ENCODE measurements at places on chromosomes 6 and 20.

DNA sequence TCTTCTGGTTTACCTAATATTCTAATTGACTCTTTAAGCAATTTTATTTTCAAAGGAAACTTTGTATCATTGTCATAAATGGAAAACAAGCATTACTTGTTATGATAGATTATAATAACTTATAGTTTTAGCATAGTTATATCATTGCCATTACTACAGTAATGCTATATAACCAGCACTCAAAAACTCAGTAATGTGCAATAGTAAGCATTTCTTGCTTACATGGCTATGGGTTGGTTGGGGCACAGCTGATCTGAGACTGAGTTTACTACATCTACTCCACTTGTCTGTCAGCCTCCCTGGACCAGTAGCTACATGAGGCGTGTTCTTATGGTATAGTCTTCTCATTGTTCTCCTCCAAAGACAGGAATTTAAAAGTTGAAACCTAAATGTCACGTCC lies 1085.6 kb upstream of the FLRT3 start:
- DNase-seq = no peak

GRCh38 chr6:163634211-163635171 lies 220.0 kb downstream of the QKI start:
- DNase-seq = no peak

DNA sequence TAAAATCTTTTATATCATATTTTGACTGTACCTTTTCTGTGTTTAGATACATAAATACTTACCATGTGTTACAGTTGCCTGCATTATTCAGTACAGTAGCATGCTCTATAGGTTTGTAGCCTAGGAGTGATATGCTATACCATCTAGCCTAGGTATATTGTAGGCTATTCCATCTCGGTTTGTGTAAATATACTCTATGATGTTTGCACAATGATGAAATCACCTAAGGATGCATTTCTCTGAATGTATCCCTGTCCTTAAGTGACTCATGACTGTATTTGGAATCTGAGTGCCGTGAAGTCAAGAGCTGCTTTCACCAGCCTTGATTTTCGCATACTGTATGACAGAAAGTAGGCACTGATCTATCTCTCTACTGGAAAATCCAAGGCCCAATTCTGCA lies 129.9 kb downstream of the UTRN start:
- DNase-seq = no peak

GRCh38 chr20:20018366-20018765 lies 1.2 kb downstream of the NAA20 start:
- DNase-seq = no peak

GRCh38 chr20:37611346-37611745 lies 82.5 kb upstream of the CTNNBL1 start:
- DNase-seq = no peak

GRCh38 chr20:8842525-8842924 lies 226.4 kb upstream of the PLCB4 start:
- no peak for DNase-seq

DNA sequence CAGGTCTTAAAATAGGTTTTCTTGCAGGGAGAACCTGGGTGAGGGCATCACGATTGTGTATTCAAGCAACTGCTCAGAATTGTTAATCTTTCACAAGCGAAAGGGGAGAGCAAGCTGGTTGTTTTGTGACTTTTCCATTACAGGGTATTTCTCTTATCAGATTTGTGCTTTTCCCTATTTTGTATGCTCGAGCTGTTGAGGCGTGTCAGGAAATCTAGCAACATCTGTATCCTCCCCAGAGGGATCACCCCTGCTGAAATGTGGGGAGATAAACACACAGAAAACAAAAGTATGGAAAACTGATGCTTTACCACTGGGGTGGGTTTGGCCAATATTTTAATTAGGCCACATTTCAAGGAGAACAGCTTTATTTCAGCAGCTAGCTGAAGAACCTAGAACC lies 187.0 kb downstream of the DTNBP1 start:
- no peak for DNase-seq

DNA sequence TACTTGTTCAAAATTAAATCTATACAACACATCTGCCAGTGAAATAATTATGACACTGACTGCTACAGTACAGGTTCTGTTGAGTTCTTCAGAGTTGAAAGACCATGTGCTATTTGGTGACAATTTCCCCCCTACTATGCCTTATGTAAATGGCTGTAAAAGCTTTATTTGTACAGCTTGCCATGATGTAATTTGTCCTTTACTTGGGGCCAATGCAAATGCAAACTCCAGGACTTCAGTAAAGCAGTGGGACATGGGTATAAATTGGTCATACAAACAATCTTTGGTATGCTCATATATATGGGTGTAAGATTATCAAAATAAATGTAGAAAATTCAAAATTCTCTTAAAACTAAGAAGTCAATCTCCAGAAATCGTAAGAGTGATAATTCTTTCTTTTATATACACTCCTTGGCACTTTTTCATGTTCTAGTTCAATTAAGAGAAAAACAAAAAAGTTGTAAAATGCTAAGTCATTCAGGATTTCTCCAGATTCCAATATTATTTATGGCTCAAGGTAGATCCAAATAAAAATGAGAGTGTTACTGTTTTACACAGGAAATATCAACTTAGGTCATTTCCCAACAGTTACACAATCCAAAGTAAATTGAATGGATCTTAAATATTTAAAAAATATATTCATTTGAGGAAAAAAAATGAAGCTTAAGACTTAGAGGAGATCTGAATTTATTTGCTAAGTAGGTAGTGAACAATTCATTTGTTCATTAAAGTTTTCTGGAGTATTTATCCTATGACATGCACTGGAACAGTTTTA lies 1310.5 kb upstream of the CITED2 start:
- DNase-seq = no peak

DNA sequence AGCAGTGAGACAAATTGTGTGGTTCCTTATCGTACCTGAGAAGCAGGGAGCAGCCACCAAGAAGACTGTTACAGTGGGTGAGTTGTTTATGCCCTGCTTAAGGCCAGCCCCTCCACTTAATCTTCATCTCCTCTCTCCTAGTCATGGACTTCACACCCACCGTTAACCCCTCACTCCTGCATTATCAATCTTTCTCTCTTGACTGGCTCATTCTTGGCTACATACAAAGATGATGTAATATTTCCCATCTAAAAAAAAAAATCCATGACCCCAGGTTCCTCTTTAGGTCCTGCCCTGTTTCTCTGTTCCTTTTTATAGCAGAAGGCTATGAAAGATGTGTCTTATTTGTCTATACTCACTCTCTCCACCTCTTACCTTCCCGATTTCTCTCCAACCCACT lies 72.4 kb downstream of the SHLD1 start:
- DNase-seq = no peak

DNA sequence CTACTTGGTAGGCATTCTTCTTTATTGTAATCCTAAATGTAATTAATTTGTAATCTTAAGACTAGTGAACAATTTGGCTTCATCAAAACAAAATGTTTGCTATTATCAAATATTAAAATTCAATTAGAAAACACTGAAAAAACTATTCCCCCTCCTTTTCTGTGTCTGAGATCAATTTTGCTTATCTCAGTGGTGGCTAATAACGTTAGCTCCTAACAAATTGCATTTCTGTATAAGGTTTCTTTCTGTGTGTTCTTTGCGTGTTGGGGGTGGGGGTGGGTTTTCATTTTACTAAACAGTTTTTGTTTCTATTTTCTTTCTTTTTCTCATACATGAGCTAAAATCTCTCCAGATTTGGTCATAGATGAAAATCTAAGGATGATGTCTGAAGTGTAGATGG lies 54.0 kb upstream of the EYA4 start:
- DNase-seq = no peak

DNA sequence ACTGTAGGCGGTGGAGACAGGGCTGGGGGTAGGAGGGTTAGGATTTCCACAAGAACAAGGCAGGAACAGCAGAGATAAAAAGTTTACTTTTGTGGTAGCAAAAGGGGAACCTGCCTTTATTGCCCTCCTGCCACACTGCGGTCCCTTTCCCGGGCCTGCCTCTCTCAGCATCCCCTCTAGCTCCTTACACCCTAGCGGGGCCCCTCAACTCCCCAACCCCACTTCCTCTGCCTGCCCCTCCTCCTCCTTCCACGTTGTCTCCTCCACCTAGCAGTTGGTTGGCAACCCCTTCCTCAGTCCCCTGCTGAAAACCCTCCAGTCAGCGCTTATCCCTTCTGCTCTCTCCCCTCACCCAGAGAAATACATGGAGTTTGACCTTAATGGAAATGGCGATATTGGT lies 714 bp downstream of the AIF1 start:
- DNase-seq = peak; percentile 29

DNA sequence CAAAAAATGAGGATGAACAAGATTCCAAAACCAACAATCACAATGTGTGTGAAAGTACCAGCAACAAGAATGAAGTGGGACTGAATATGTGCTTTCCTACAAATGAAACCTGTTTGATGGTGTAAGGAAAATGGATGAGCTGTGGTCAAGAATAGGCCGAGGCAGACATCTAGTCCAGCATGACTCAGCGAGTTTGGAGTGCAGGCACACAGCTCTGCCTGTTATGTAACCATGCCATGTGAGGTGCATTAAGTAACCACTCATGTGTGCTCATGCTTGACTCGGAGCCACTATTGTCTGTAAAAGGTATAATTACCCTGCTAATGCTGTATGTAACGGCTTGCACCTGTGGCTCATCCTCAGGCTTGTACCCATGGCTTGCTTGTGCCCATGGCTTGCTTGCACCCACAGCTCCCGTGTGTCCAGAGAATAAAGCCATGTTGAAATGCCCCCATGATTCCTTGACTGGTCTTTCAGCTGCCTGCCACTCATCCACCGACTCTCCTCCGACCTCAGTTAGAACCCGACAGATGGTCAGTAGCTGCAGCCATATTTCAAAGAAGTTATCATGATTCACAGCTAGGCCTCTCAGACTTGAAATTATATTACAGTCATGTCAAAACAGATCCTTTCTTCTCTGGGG lies 98.7 kb downstream of the BACH2 start:
- no peak for DNase-seq

DNA sequence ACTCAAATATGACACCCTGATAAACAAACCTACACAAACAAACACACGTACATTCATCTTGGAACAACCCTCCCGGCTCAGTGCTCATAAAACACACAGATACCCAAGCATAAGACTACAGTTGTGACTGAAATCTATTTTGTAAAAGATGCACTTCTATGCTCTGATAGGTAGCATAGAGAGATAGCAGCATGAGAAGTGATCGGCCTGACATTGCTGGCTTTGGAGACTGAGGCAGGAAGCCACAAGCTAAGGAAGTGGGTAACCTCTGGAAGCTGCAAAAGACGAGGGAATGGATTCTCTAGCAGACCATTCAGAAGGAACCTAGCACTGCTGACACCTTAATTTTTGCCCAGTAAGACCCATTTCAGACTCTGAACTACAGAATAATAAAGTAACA lies 1.6 kb upstream of the RNF39 start:
- DNase-seq = no peak

DNA sequence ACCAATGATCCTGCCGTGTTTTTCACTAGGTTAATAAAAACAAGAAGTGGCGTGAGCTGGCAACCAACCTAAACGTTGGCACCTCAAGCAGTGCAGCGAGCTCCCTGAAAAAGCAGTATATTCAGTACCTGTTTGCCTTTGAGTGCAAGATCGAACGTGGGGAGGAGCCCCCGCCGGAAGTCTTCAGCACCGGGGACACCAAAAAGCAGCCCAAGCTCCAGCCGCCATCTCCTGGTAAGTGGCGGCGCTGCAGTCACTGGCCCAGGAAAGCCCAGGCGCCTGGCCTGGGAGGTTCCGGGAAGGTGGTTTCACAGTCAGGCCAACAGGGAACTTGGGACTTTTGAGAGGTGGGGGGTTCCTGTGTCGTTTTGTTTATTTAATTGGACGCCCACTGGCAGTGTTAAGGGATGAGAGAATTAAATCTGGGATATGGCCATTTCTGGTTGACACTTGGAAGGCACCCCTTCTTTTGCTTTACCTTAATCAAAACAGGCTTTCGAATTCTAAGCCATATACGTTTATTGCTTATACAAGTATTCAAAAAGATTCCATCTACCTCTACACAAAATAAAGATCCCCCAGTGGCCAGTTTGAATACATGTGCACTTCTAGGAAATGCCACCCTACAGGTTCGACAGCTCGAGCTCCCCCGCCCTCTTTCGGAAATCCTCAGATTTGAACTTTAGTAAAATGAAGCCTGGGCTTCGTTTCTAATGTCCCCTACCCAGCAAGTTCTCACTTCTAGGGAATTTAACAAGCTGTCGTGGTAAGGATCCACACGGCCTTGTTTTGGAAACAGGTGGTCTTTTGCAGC lies 138.9 kb downstream of the TMEM242 start:
- peak; percentile 75 for DNase-seq

- DNase-seq = no peak
Observed at GRCh38 chr20:10297684-10298240, 79.1 kb downstream of the SNAP25 start.

DNA sequence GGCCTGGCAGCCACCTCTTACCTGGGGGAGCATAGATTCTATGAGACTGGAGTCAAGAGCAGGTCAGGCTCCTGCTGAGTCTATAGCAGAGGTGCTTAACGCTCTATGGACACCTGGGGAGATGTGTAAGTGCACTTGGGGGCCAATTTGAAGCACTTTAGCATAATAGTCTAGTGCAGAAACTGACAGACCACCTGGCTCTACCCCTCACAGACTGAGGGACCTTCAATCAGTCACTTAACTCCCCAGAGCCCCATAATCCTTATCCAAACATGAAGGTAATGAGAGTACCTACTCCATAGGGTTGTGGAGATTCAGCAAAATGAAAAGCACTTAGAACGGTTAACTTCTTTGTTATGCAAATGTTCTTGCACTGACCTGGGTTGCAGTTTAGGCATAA lies 87.3 kb upstream of the SLC22A16 start:
- no peak for DNase-seq

GRCh38 chr6:160261991-160262680 lies 3.5 kb upstream of the SLC22A2 start:
- DNase-seq = no peak

GRCh38 chr20:58585753-58586540 lies 65.1 kb upstream of the STX16 start:
- DNase-seq = no peak

GRCh38 chr6:130240232-130240631 lies 17.5 kb upstream of the SAMD3 start:
- no peak for DNase-seq

DNA sequence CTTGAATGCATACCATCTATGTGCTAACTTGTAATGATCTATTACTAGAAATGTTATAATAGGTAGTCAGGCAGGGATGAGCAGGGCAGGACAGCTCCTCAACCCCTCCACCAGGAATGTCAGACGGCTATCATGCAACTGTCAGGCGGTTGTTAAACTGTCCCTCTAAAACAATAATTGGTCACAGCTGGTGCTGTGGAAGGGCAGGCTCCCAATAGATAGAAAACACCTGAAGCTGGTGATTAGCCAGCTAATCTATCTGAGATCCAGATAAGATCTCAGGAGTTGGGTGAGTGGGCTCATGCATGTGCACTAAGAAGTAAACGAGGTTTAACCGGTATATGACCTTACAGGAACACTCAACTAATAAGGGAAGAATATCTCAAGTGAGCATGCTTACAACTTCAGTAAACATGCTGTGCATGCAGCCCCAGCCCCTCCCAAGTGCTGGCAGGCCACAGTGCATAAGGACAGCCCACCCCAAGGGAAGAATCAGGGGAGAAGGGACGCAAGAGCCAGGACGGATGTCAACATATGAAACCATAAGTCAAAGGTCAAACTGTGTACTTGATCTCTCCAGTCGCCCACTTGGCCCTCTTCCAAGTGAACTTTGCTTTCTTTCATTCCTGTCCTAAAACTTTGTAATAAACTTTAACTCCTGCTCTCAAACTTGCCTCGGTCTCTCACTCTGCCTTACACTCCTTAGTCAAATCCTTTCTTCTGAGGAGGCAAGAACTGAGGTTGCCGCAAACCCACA lies 566.2 kb upstream of the NRSN1 start:
- DNase-seq = no peak

Measured in CD4-positive, alpha-beta T cell (primary cell).